Testis (tissue), 5 donors: ENCODE measurements at places on chromosomes 6 and 20.
A peak's percentile ranks its signal among the peaks of the same experiment; 100 is the strongest.

GRCh38 chr20:18058661-18059467 lies 1.1 kb upstream of the OVOL2 start:
- no peak for DNase-seq

DNA sequence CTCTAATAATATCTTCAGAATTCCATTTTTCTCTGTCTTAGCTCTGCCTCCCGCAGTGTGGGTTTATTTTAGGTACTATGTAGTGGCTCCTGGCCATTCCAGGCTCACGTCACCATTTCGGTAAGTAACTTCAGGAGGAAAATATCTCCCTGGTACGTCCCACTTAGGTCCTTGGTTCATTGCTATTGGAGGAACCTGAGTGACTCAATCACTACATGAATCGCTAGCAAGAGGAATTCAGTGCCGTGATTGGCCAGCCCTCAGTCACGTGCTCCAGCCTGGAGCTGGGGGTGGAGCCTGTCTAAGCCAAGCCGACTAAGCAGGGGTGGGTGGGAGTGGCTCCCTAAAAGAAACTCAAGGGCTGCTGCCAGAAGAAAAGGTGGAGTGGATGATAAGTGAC lies 67.3 kb upstream of the E2F3 start:
- DNase-seq = peak; percentile 86

DNA sequence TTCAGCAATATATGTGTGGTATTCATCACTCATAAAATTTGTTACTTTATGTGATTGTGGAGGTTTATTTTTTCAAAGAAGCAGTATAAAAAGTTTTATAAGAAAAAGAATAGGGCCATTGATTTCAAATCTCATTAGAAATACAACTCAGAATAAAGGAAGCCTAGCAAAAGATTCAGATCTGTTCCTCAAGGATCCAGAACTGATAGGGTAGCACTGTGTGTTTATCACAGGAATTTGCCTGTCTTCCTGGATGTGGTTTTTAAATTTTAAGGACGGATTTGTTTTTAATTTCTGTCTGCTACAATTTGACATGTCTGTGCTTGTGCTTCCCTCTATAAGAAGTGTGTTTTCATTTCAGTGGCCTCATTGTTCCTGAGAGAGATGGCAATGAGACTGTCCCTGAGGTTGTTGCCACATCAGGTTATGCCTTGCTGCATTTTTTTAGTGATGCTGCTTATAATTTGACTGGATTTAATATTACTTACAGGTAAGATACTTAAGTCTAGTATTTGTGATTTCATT lies 74.6 kb downstream of the ATRN start:
- no peak for DNase-seq

GRCh38 chr6:39263303-39264037 lies 34.2 kb upstream of the KCNK5 start:
- DNase-seq = no peak

- no peak for DNase-seq
Measured at GRCh38 chr6:35065441-35065800, 75.7 kb downstream of the TCP11 start.

- no peak for DNase-seq
Measured at GRCh38 chr6:80940976-80941375, 811.5 kb downstream of the TENT5A start.

- no peak for DNase-seq
Measured at GRCh38 chr20:51710361-51710894, 57.8 kb downstream of the ATP9A start.

DNA sequence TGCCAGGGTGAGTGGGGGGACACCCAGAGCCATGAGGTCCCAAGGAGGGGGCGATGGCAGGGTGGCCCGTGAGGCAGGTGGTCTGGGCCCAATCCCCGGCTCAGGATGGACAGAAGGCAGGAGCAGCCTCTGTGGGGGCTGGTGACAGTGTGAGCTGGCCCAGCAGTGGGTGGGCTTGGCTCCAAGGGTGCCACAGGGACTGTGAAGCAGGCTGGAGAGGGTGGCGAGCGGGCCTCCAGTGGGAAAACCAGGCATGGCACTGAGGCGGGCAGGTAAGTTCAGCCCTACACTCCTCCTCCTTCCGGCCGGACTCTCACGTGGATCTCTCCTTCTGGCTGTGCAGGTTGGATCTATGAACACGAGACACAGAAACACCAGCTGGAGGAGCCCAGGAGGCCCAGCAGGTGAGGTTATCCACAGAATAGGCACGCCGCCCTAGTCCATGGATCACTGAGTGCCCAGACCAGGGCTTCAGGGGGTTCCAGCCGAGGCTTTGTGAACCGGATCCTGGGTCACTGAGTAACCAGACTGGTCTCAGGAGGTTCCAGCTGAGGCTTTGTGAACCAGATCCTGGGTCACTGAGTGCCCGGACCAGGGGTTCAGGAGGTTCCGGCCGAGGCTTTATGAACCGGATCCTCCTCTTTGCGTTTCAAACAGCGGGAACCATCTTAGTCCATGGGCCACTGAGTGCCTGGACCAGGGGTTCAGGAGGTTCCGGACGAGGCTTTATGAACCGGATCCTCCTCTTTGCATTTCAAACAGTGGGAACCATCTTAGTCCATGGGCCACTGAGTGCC lies 76.4 kb upstream of the BHLHE23 start:
- no peak for DNase-seq

- no peak for DNase-seq
Measured at GRCh38 chr20:1335961-1336698, 7.2 kb upstream of the SDCBP2 start.

DNA sequence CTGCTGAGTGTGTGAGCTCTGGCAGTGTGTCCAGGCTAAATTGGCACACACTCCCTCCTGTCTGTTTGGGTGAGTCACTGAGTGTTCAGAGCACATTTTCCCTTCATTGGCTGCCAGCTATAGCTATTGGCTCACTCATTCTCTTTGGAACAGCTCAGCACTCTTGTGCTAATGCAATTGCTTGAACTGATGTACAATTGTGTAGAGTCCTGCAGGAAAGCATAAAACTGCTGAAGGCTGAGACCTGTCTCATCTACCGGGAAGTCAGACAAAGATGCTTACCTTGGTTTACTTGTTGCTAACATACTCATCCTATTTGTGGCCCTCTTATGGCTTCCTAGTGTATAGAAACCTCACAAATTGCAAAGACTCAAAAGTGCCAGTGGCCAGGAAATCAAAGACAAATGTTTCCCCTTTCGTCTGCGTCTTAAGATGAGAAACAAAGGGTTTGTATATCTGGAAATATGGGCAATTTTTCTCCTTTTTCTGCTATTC lies 351.0 kb downstream of the BCKDHB start:
- peak; percentile 40 for DNase-seq

- no peak for DNase-seq
Measured at GRCh38 chr6:160238761-160239751, 19.6 kb downstream of the SLC22A2 start.

GRCh38 chr6:137792160-137793033 lies 74.7 kb upstream of the TNFAIP3 start:
- DNase-seq = no peak

DNA sequence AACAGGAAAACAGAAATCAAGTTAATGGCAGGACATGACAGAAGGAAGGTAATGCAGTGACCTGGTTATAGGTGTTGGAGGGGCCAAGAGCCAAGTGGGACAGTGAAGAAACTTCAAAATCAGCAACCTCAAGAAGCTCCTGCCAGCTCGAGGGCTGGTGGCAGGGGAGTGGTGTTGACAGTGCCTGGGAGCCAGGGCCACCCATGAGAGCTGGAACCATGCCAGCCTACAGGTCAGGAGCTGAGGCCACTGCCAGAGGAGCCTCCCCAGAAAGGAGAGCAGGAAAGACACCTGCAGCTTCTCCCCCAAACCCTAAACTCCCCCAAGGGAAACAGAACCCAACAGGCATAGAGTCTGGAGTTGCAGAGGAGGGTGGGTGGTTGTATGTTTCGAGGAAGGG lies 262.1 kb downstream of the LRFN2 start:
- DNase-seq = peak; percentile 32

- DNase-seq = no peak
Measured at GRCh38 chr6:2030682-2031244, 214.6 kb downstream of the GMDS start.

DNA sequence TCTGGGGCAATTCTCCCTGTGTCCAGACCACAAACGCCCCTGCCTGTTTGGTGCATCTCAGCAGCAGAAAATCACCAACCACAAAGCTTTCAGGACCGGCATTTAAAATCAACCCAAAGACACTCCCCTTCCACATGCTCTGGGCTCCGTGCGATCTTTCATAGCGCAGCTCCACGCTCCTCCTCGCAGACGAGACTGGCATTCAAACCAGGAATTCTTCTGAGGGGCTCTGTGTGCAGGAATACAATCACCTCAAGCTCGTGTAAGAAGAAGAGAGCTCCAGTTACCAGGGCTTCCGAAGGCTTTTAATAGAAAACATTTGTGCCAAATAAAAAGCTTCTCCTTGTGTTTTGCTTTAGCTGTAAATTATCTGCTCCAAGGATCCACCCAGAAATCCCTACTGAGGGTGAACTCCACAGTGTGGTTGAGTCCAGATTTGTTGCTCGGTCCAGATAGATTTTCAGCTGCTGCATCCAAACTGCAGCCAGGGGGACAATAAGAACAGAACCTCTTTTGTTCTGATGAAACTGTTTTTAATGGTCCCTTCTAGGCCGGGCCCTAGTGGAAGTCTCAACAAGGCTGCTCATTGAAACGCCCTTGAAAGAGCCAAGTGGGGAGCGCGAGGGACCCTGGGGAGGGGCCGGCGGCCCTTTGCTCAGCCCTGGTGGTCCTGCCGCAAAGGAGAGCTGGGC lies 16.4 kb upstream of the BMP7 start:
- DNase-seq = no peak

DNA sequence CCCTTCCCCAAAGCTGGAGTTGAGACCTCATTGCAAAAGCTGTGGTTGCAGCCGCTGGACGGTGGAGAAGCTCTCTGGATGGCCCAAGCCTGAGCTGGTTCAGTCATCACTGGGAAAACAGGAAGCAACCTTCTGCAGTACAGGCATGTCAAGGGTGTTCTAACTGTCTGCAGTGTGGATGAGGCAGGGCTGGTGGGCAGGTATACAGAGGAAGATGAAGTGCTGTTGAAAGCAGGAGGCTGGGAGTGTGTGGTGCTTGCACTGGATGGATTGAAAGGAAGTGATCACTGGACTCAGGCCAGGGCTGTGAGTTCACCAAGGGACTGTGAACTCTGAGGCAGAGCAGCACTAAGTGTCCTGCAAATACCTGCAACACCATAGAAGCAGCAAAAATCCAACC lies 89.0 kb upstream of the NOX3 start:
- no peak for DNase-seq

DNA sequence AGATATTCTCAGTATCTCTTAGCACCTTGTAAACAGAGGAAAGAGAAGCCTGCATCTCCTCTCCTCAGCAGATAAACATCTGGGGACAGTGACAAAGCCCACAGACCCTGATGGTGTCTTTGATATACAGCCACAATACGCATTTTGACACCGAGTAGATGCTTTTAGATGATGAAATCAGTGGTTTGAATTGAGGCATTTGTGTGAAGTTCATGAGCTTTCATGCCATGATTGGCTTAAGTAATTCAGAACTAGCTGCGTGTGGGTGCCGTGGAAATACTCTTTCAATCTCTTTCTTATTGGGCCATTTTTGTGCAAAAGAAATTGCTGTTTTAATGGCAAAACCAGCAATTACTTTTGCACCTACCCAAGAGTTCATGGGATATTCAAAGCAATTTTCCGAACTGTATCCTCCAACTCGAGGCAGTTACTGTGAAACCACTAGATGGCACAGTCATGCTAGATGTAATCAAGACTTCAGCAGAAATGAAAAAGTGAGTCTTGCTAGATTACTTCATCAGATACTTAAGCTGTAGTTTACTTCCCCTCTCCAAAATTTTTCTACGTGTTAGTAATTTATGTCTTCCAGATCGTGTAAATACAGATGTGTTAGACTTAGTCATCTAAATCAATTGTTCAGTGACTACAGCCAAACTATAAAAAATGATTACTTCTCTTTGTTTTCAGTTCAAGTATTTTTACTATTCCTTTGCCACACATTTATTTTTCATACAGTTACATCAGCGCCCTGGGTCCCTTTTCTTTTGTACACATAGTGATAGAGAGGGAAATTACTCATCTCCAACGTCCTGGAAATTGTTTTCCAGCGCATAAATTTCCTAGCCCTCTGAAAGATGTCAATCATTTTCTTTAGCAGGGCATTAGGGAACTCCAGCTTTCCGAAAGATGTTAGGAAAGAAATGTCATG lies 49.4 kb downstream of the IYD start:
- DNase-seq = peak; percentile 58

- DNase-seq = no peak
Measured at GRCh38 chr6:78749326-78749725, 118.0 kb upstream of the IRAK1BP1 start.

DNA sequence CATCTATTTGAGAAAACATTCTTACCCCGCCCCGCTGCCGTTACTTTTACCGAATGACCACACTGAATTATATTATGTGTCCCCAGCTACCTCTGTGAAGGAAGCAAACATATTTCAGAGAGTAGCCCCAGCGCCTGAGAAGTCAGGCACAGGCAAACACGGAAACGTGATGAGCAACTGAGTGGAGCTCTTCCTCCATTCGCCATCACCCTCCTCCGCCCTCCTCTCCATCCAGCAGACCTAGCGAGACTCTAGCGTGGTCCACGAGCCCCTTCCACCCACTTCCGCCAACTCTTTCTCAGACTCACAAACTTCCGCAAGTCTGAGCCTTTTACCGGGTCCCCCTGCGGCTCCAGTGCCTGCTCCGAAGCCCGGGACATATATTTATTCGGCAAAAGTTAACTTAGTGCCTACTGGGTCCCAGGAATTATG lies 582 bp downstream of the SNRPB start:
- peak; percentile 63 for DNase-seq

DNA sequence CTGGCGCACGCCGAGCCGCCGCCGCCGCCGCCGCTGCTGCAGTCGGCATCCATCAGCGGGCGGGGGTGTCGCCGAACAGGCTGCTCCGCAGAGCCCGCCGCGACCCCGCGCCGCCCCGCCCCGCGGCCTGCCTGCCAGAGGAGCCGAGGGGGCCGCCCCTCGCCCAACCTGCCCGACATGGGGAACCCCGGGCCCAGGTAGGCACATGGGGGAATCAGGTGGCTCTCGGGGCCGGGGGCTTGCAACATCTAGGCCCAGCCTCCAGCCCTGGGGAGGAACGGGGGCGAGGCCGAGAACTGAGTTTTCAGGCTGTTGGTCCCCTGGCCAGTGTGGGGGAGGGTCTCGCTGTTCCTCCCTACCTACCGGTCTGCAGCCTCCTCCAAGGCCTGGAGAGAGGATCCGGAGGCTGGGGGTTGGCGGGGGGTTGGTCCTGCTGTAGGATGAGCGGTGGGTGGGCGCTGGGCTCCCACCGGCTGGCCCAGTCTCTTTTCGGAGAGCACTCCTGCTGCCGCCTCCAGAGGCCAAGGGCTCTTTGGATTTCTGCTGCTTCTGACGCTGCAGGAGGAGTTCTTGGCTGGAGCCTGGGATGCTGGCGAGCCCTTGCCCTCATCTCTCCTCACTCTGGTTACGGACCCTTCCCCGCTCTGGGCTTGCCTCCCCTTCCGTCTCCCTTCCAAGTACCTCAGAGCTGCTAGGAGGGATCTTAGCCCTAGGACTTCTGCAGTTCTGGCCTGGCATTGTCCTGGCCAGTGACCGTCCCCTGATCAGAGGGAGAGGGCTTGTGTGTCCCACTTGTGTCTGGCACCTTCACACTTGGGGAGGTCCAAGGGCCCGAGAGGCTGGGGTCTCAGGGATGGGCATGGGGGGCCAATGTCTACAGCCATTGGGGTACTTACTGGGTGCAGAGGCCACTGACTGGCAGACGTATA lies at the start of gene EPB41L1:
Gene EPB41L1 (plus strand): TSS at position 41 of the 929 bp plus-strand sequence. CDS start 19,038 bp downstream, outside the sequence.
- no peak for DNase-seq
